Esophagus mucosa (tissue), 1 donor: ENCODE measurements at places on chromosomes 2 and 18. TPM values are rescaled to one million over a fixed set of nuclear protein-coding genes. Genes with fewer than 3 reads are reported as not detected.

The RGPD4 gene
- total RNA-seq, result not detected

The GPBAR1 gene
- not detected for total RNA-seq

The MAP3K19 gene
- total RNA-seq, result not detected

The TFPI gene
- 9.1 TPM for total RNA-seq

DNA sequence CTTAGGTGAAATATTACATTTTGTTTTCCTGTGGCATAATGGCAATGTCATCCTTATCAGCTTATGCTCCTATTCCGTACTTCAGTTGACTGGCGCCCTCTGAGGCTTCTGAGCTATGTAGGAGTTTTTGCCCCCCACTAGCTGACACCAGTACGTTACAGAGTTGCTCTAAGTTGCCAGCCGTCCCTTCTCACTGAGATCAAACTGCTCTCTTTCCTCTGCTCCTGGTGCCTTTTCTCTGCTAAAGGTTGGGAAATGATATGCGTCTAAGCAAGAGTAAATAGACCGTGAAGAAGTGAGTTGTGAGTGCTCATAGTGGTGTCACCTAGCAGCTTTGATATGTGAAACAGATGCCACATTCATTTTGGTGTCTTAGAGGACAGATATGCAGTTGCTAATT, 99.2 kb downstream of the RAPGEF4 start:
- ATAC-seq, result no peak
